ENCODE measurements at places on chromosomes 1 and 21. TPM values are rescaled to one million over a fixed set of nuclear protein-coding genes. Genes with fewer than 3 reads are reported as not detected.

DNA sequence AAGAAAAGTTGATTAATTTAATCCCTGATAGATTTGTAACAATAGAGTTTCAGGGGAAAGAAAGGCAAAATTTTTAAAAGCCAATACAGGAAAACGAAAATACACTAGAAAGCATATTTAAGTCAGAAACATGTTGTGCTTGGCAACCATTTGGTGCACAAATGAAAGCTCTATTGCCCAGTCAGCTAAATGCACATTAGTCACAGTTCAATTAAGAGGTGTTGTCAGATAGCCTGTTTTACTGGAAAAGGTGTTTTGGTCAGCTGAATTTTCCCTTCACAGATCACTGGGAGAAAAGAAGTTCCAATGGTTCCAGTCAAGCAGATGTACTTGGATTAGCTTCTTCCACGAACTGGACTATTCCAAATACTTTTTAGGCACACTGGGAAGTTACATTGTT is 25.4 kb downstream of the RGS4 start:
- DNase-seq: no peak

GRCh38 chr1:36387141-36387949 is 1.6 kb upstream of the STK40 start:
- no peak for DNase-seq

Gene LCE1E
- not detected for polyA plus RNA-seq

DNA sequence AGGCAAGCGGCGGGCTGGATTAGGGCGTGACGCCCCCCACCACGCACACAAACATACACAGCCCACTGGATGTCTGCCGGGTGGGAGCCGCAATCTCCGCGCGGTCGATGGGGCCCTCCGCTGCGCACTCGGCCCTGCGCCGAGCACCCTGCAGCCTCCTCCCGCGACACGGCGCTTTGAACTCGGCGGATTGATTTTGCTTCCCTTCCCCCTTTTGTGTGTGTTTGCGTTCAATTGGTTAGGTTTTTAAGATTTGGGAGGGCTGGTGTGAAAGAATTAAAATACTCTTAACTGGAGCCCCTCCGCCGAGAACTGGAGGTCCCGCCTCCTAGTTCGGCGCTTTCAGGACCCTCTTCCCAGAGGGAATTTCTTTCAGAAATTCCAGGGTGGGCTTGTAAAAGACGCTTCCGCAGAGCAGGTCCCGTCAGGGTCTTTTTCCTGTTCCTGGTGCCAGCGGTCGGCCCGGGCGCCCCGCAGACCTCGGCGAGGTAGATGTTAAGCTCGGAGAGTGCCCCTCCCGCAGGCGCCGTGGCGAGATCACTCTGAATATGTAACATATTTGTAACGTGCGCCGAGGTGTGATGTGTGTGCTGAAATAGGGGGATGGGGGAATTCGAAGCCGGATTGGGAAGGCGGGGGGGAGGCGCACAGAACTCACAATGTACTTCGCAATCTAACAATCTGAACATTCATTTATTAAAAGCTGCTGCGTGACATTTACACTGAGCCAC is 8.0 kb upstream of the BARHL2 start:
- DNase-seq: no peak

Gene C1orf87
- polyA plus RNA-seq: 1.3 TPM

- no peak for DNase-seq
Measured at GRCh38 chr1:18637511-18637960, 6.9 kb downstream of the PAX7 start.

DNA sequence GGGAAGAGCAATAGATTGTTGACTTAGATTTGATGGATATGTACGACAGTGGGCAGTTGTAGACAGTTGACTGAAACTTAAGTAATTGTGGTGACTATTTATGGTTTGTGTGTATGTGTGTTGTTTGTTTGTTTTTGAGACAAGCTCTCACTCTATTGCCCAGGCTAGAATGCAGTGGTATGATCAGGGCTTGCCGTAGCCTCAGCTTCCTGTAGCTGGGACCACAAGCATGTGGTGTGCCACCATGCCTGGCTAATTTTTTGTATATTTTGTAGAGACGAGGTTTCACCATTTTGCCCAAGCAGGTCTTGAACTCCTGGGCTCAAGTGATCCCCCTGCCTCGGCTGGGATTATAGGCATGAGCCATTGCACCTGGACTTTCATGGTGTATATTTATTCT is 9.8 kb downstream of the SDHC start:
- DNase-seq: no peak

DNA sequence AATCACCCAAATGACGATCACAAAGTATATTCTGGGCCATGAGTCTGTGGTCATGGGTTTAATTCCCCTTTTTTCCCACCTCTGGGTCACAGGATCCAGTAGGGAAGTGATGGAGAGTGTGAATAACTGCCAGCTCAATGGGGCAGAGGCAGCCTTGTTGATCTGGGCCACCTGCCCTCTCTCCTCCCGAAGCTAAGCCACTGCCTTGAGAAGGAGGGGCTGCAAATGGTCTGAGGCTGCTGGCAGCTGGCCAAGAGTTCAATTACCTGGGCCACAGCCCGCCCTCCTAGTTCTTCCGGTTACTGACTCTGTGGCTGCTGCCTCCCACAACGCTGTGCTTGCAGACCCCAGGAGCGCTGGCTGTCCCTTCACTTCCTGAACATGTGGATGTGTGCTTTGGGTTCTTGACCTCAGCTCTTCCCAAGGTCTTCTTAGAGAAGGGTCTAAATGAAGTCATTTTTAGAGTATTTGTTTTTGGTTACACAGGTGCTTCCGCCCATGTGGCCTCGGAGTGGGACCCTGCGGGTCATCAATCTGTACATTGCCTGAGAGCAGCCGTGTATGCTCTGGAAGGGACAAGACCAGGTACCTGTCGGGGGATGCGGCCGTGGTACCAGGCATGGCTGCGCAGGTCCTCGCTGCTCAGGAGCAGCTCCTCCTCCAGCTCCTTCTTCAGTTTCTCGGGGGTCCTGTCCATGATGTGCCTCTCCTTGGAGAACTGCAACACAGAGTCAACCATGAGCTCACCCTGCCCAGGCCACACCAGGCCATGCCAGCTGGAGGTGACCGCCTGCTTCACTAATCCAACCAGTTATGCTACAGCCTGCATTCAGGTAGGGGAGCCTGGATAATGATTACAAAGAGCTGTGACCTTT is 89.7 kb downstream of the BCAR3 start:
- DNase-seq: no peak

Measured in muscle of arm (tissue), 14 donors.